ENCODE measurements at places on chromosomes 1 and 21. TPM values are rescaled to one million over a fixed set of nuclear protein-coding genes. Genes with fewer than 3 reads are reported as not detected.

GRCh38 chr1:8938232-8938999 is 7.3 kb upstream of the CA6 start:
- DNase-seq, result no peak

DNA sequence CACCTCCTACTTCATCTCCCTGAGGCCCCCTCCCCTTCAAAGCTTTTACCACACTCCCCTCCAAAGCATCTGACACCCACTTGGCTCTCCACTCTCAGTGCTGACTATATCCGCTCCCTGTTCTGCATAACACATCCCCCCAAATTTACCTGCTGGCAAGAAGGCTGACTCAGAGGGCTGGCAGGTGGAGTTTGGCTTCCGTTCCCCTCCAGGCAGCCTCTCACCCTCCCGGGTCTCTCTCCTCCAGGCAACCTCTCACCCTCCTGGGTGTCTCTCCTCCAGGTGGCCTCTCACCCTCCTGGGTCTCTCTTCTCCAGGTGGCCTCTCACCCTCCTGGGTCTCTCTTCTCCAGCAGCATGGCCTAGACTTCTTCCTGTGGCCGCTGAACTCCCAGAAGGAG is 562.1 kb downstream of the NPHP4 start:
- no peak for DNase-seq

GRCh38 chr1:170986901-170987300 is 51.6 kb downstream of the MROH9 start:
- DNase-seq, result no peak

The LPAR3 gene
- 1.4 TPM for polyA plus RNA-seq

The C8B gene
- polyA plus RNA-seq, result not detected

Measured in right renal cortex interstitium (tissue), 3 donors.